ENCODE measurements at places on chromosomes 2 and 18. TPM values are rescaled to one million over a fixed set of nuclear protein-coding genes. Genes with fewer than 3 reads are reported as not detected.

VIL1 gene
- not detected for total RNA-seq

DNA sequence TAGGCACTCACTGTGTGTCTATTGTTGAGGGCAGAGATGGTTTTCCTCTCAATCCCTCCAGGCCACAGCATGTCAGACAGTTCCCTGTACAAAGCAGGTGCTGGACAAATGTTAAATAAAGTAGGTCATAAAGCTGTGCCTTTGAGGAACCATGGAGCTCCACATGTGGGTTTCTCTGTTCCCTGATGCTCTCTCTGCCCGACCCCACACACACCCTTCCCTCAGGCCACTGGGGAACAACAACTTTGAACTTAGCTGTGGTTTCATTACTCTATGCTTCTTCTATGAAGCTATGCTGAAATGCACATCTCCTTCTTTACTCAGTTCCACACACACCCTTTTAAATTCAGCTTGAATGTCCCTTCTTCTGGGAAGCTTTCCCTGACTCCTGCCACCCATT, 415.3 kb downstream of the HRH4 start:
- DNase-seq: no peak

DNA sequence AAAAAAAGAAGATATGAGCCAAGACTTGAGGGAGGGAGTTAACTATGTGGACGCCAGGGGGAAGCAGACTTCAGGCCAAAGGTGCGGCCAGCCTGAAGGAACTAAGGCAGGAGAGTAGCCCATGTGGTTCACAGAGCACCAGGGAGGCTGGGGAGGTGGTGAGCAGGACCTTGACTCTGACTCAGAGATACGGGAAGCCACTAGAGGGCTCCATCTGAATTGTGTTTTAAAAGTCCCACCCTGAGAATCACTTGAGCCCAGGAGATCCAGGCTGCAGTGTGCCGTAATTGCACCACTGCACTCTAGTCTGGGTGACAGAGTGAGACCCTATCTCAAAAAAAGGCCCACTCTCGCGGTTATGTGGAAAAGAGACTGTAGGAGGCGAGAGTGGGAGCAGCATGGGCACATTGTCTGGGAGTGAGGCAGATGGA, 12.3 kb downstream of the CEP192 start:
- no peak for DNase-seq

- peak; percentile 64 for DNase-seq
These were observed 41.5 kb downstream of the HDAC4 start for GRCh38 chr2:239359196-239359912.

DNA sequence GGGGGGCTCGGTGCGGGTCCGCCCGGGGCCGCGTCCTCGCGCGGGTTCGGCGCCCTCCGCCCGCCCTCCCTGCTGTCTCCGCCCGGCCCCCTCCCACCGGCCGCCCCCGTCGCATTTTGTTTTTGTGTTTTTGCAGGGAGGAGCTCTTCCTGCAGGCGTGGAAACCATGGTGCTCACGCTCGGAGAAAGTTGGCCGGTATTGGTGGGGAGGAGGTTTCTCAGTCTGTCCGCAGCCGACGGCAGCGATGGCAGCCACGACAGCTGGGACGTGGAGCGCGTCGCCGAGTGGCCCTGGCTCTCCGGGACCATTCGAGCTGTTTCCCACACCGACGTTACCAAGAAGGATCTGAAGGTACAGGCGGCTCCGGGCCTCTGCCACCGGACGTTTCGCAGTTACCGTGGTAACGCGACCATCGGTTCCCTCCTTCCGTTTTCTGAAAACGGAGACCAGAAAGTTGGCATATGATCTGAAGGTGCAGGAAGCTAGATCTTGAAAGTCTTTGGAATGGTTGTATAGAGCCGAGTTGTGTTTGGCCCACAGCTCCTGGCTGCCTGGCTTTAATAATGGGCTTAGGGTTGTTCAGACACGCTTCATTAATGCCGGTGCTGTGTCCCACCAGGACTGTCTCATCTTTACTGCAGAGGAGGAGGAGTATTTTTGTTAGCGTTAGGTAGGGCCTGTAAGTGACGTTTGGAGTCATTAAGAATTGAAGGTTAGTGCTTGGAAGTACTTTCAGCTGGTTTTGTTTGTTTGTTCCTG, 891 bp downstream of the KDM3A start:
- peak; percentile 73 for DNase-seq

All from sigmoid colon (tissue), 7 donors.